Activated CD8-positive, alpha-beta memory T cell treated with anti-CD3 and anti-CD28 coated beads, Interleukin-2, amount 50 U/mL, for 4 hours (primary cell): ENCODE measurements at places on chromosomes 5 and 9.

- DNase-seq: peak; percentile 15
These were observed 947 bp upstream of the MARCHF3 start for GRCh38 chr5:127031147-127031862.

GRCh38 chr5:1010181-1010510 is 1.5 kb downstream of the NKD2 start:
- peak; percentile 9 for DNase-seq

DNA sequence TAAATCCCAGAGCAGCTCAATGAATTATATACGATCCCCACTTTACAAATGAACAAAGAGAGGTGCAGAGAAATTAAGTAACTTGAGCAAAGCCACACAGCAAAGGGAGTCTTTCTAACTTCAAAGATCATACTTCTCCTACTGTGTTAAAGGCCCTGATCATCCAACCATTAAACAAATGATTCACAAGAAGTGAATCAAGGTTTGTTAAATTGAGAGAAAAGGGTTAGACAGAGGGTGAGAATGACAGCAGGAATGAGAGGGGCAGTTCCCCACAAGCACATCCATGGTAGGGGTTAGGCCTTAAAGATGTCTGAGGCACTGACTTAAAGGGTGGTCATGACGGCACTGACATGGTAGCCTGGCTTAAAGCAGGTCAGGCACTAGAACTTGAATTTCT is 10.7 kb downstream of the IDNK start:
- DNase-seq: no peak

- no peak for DNase-seq
These were observed 200.7 kb downstream of the FANCC start for GRCh38 chr9:95116808-95117204.

DNA sequence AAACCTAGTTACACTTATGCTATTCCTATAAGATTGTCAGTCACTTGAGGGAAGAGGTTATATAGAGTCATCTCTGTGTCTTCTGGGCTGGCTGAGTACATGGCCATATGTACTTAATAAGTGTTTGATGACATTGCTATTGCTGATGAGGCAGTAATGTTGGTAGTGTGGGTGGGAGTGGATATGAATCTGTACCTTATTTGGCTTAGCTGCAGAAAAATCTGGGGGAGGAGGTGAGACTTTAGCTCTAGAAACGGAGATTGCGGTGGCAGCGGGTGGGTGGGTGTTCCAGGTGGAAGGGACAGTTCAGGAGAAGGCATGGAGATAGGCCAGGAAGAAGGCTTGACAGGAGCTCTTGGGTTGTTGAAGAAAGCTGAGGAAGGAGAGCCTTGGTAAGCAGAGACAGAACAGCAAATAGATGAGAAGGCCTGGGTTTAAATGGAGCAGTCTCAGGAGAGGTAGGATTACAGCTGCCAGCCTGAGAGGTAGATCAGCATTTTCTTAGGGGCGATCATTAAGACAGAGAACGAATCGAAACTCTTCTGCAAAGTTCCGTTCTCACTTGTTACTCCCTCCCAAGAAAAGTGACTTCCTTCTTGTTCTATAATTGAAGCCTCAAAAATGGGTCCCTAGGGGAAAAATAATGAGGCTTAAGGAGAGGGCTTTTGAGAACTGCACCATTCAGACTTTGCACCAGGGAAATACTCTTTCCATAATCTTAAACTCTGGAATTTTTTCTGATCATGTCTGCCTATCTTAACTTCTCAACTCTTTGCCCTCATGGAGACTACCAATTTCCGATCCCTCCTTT is 160.5 kb downstream of the UNC13B start:
- no peak for DNase-seq

DNA sequence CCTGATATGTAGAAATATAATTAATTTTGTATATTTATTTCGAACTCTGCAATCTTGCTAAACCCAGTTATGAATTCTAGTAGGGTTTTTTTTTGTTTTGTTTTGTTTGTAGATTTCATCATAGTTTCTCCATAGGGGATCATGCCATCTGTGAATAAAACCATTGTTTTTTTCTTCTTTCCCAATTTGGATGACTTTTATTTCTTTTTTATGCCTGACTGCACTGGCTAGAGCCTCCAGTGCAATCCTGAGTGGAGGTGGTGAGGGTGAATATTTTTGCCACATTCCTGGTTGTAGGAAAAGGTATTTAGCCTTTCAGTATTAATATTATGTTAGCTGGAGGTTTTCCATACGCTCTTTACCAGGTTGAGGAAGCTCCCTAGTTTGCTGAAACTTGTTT is 70.0 kb upstream of the GFPT2 start:
- DNase-seq: no peak
